ENCODE measurements at places on chromosomes 5 and 9.

- DNase-seq, result no peak
Observed at GRCh38 chr5:169989365-169989764, 9.1 kb upstream of the INSYN2B start.

DNA sequence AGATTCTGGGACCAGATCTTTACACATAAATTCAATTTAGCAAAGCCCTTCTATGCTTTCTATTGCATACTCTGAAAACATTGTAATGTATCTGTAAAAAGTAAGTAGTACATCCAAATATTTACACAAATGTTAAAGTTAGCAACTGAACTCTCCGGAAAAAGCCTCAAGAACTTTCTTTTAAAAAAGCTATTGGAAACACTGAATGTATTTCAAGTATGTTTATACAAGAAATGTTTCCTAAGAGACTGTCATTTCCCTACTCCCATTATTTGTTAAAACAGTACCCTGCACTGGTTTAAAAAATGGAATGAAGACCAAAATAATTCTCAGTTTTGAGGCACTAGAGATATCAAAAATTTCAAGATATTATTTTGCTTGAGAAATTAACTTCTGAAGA lies 44.8 kb upstream of the TRIM36 start:
- no peak for DNase-seq

DNA sequence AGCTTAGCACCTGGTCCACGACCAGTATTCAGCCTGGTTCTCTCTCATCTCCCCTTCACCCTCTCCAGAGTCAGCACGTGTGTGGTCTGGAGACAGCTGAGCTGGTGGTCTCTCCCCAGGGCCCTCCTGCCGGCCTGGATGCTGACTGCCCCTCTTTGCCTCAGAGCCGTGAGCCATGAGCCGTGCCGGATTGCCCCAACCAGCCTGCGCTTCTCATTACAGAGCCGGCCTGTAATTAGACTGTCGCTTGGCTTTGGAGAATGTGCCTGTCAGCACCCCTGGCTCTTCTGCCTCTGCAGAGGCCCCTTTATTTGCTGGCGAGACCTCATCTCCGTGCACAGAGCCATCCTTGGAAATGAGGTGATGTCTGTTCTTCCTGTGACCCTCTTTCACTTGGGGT lies 118.7 kb upstream of the BOD1 start:
- DNase-seq, result no peak

- no peak for DNase-seq
Observed at GRCh38 chr5:113806250-113806649, 292.8 kb downstream of the YTHDC2 start.

GRCh38 chr9:69397384-69398214 lies 72.6 kb downstream of the ENTREP1 start:
- DNase-seq, result no peak

DNA sequence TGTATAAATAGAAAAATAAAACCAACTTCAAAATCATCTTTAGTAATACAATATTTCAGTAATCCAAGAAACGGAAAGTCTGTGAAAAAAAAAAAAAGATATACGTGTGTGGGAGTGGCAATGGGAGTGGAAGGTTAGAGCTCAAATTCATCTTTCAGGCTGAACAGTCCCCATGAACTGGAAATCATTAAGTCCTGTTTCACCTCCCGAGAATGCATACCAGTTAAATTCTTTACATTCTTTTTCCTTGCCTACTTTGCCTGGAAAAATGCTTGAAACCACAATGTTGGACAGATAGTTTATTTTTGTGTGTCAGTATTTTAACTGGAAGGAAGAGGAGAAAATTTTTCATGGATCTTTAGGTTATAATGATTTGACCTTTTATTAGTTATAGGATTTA lies 166.8 kb downstream of the MUSK start:
- no peak for DNase-seq

DNA sequence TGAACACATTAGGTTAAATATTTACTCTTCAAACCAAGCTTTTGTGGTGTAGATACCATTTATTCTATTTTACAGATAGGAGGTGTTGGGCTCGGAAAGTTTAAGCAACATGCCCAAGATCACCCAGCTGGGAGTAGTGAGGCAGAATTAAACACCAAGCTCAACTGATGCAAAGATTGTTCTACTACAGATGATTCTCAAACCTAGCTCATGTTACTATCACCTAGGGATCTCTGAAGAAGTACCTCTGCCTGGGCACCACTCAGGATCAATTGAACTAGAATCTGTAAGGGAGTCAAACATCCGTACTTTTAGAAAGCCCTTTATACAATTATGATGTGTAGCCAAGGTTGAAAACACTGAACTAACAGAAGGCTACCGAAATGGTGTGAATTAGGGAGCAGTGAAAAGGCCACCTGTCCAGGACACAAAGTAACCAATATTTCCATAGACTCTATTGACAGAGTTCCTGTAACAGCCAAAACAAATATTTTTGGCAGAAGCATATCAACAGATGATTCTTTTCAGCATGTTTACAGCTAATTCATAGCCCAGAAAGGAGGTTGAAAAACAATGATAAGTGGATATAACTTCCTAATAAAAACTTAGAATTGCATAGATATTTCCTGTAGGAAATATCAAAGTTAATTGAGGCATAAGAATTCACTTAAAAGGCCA lies 158.5 kb upstream of the PTGER4 start:
- DNase-seq, result no peak

DNA sequence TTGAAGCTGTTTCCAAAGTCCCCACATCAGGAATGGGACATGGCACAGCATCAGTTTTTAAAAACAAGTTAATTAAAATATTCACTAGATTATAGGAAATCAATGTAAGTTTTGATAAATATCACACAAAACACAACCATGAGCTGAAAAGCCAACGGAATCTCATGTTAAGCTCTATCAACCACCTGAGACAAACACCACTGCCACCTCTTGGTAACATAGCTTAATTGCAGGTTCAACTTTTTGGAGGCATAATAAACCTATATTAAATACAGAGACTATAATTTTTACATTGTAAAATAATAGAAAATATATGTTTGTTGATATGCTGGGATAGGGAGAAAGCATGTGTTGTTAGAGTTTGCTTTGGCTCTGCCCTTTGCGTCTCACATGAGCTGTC lies 126.1 kb downstream of the SV2C start:
- no peak for DNase-seq

GRCh38 chr9:130531670-130532069 lies 47.7 kb upstream of the FUBP3 start:
- no peak for DNase-seq

GRCh38 chr5:14171046-14171445 lies 27.9 kb downstream of the TRIO start:
- DNase-seq, result no peak

- DNase-seq, result no peak
Observed at GRCh38 chr9:128823903-128824406, 5.6 kb downstream of the SPOUT1 start.

DNA sequence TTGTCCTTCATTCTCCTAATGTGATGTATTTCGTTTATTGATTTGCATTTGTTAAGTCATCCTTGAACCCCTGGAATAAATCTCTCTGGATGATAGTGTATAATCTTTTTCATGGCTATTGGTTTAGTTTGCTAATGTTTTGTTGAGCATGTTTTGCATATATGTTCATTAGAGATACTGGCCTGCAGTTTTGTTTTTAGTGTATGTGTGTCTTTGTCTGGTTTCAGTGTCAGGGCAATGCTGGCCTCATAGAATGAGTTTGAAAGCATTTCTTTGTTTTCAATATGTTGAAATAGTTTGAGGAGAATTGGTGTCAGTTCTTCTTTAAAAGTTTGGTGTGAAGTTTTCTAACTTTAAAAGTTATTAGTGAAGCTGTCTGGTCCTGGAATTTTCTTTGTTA lies 149.6 kb upstream of the ATP10B start:
- no peak for DNase-seq

- DNase-seq, result no peak
Observed at GRCh38 chr5:82813861-82814260, 263.3 kb downstream of the TMEM167A start.

DNA sequence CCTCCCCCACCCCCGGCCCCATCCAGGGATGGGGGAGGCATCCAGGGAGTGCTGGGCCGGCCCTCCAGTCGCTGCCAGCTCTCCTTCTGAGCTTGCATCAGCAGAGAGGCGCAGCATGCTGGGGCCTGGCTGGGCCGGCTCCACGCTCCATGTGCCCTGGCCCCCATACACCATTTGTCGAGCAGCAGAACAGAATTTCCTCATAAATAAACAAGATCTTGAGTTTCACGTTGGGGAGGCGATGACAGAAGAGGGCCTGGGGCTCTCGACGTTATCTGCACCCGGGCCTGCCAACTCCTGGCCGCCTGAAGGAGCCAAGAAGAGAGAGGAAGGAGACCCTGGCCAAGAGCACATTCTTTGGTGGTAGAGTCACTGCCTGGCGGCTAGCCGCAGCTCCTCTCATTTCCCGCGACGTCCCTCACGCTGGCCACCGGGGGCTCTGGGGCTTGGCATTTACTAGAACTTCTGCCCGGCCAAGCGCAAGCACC lies 177.0 kb downstream of the FGF18 start:
- no peak for DNase-seq

DNA sequence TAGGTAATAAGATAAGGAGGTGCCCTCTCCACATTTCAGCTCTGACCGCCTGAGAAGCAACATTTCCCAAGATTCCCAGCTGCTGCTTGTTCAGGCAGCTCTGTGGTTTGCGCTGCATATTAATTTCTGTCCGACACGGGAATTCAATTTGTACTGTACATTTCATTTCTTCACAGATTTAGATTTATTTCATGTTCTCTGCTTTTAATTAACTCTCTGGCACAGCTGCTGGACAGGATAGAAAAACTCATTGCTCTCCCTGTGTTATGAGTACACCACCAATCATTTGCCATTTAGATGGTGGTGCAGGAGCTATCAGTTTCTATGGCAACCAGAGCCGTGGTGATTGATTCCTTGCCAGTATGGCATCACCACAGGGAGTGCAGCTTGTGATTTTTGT lies 558.5 kb downstream of the DMRTA1 start:
- no peak for DNase-seq

- DNase-seq, result no peak
Observed at GRCh38 chr9:27333241-27334052, 36.5 kb upstream of the EQTN start.

DNA sequence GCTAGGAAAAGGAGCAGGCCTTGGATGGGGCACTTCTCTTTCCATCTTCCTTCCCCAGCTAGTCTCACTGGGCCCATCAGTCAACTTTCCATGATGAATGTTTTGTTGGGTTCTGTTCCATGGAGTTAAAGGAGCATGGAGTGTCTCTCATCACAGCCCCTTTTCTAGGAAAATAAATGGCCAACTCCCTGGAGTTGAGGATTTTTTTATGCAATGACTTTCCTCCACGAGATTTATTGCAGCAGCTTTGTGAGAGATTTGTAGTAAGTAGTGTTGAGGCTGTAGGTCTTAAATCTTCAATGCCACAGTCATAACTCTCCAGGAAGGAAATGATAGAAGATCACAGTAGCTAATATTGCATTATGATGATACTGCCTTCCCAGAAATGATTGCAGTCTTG lies 45.6 kb upstream of the SLC44A1 start:
- DNase-seq, result no peak

- DNase-seq, result peak; percentile 90
Observed at GRCh38 chr5:139197710-139198669, at the start of gene SIL1. TSS of gene SIL1 (minus strand) at chr5:139198368. CDS start at chr5:139127843, 70,525 bp downstream.

DNA sequence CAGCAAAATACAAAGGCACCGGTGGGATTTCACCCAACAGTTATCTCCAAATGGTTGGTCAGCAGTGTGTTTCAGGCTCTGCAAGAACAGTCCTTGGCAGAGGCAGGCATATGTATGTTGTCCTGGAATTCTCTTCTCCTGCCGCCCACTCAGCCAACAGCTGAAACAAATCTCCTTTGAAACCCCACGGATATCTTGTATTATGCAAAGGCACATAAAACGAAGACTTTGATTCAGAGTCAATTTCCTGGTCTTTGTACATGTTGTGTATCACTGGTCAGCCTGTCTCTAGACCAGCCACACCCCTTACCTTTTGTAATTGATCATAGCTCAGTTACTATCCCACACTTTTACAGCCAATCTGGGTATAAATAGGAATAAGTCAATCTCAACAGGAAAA lies 29.2 kb downstream of the FREM1 start:
- no peak for DNase-seq

- DNase-seq, result no peak
Observed at GRCh38 chr5:59620535-59621212, 272.9 kb downstream of the PDE4D start.

DNA sequence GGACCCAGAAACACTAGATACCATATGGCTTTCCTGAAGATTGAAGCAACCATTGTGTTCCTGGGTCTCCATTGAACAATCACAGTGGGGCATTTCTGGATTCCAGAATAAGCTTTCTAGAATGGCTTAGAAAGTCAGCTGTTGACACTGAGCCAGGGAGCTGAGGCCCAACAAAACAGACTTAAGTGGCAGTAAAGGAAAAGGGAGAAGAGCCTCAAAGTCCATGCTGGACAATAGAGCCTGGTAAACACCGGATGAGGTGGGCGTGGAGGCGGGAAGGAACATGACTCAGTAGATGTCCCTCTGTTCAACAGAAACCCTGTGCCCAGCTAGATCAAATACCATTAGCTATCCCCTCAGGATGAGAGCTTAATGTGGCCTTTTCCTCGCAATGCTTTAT lies 14.8 kb downstream of the SPARC start:
- no peak for DNase-seq

- no peak for DNase-seq
Observed at GRCh38 chr9:95626885-95627558, 110.3 kb upstream of the PTCH1 start.

DNA sequence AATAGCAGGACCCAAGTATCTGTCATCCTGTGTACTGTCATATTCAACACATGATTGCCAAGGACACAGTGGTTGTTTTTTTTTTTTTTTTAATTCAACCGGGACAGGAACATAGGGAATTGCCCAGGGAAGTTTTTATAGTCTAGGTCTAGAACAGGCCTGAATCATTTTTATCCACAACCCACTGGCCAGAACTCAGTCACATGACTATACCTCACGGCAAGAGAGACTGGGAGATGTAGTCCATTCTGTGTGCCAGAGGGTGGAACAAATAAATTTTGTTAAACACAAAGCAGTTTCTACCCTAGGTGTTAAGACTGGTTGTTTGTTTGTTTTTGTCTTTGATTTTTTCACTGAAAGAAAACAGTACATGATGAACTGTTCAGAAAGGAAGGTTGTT lies 105.8 kb upstream of the SMARCA2 start:
- DNase-seq, result no peak

GRCh38 chr5:67467110-67467509 lies 270.5 kb upstream of the CD180 start:
- no peak for DNase-seq

GRCh38 chr5:151612689-151613427 lies 21.7 kb upstream of the FAT2 start:
- DNase-seq, result peak; percentile 12

GRCh38 chr9:137380606-137381005 lies 42.4 kb downstream of the EXD3 start:
- DNase-seq, result no peak

DNA sequence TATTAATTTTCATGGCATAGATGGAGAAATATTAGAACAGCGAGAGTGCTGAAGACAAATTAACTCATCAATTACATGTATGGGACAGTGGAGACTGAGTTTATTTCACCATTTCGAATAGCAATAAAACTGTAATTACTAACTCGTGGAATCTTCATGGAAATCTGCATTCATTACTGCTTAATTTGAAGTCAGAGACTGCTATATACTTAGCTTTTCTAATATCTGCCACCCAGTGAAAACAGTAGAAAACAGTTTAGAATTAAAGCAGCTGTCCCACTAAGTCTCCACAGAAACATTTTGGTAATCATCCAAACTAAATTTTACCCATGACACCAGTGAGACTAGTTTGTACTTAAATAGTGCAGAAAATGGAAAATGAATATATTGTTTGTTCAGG lies 56.8 kb downstream of the IZUMO3 start:
- no peak for DNase-seq

Data from stimulated activated CD4-positive, alpha-beta T cell treated with anti-CD3 and anti-CD28 coated beads, Interleukin-1b, Interleukin-23, amount 100 ng/mL, for 1 hour (primary cell).